LoVo (cell line): ENCODE measurements at places on chromosomes 4 and X.

- peak; percentile 24 for DNase-seq
Observed at GRCh38 chr4:157128395-157128794, 52.4 kb downstream of the GLRB start.

GRCh38 chr4:59971952-59972351 lies 1228.2 kb upstream of the ADGRL3 start:
- DNase-seq: no peak

DNA sequence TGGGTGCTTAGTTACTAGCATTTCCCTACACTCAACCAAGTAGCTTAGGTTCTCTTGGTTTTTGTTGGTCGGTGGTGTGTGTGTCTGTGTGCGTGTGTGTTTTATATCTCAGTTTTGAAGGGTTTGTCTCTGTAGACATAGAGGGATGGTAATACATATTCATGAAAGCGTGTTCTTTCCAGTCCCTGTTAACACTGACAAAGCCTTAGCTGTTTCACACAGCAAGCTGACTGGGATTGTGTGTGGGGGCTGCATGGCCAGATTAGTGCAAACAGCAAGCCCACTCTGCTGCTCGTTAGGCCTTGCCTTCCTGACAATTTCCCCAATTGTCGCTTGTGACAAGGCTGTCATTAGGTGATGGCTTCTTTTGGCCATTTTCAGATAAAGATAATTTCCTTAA lies 43.9 kb downstream of the ALPK1 start:
- DNase-seq: no peak

GRCh38 chr4:152807294-152807829 lies 27.6 kb downstream of the ARFIP1 start:
- DNase-seq: no peak

GRCh38 chr4:175422331-175422730 lies 389.7 kb downstream of the GPM6A start:
- no peak for DNase-seq

DNA sequence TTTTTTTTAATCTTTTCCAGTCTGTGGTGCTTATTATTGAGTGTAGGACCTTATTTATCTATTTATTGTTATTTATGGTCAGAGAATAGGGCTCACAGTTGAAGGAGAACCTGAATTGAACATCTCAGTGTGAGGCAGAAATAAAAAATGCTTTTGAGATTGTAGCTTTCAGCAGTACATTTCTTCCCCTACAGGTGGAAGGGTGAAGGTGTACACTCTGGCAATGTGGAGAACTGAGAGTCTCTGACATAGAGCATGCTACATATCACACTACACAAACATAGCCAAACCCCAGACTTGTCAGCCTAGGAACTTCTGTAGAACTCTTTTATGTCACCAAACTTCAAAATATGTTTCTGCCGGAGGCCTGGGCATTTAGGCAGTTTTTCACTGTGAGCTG lies 140.2 kb downstream of the STIM2 start:
- DNase-seq: no peak

GRCh38 chr4:154492288-154492687 lies 689 bp upstream of the DCHS2 start:
- no peak for DNase-seq

- DNase-seq: no peak
Observed at GRCh38 chrX:96551322-96551872, 133.2 kb upstream of the DIAPH2 start.

DNA sequence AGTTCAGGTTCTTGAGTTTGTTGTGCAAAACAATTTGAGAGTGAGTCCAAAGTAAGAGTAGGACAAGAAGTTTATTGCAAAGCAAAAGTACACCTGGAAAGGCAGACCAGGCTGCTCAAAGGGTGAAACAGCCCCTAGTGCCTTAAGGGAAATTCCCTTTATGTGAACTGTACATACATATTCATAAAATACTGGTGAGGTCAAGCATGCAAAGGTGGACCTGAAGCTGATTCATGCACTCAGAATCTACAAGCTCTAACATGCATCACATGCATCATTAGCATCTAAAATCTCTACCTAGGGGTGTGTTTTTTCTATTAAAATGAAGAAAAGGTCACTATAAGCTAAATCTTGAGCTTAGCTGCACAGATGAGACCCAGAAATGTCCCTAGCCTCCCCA lies 266.9 kb downstream of the SPATA18 start:
- no peak for DNase-seq

- DNase-seq: no peak
Observed at GRCh38 chrX:20756585-20756984, 489.9 kb upstream of the RPS6KA3 start.

DNA sequence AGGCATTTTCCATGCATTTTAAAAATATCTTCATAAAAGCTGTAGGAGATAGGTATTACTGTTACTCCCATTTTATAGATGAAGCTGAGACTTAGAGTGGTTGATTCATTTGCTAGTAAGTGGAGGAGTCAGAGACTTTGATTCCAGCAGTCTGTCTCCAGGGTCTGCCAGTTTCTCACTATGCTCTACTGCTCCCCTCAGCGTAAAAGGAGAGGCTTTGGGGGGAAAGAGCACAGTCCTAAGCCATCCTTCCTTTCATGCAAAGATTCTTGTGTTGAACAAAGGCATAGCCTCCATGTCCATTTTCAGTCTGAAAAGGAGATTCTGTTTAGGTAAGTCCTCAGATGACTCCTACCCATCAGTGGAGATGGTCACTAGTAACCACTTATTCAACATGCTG lies 117.7 kb upstream of the TMEM150C start:
- no peak for DNase-seq

DNA sequence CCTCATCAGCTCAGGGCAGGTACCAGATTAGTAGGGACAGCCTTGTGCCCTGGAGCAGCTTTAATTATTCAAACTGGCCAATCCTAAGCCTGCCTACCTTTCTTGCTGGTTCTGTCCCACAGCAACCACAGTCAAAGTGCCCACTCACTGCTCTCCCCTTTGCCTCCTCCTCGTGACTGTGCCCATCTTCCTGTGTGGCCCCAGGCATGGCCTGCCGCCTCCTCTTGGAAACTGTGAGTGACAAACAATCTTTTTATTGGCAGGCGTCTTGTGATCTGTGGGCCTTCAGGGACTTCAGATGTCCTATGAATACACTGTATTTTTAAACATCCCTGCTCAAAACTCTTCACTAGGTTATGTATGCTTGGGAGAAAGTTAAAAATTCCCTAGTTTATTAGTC lies 22.8 kb upstream of the NSG1 start:
- DNase-seq: no peak

DNA sequence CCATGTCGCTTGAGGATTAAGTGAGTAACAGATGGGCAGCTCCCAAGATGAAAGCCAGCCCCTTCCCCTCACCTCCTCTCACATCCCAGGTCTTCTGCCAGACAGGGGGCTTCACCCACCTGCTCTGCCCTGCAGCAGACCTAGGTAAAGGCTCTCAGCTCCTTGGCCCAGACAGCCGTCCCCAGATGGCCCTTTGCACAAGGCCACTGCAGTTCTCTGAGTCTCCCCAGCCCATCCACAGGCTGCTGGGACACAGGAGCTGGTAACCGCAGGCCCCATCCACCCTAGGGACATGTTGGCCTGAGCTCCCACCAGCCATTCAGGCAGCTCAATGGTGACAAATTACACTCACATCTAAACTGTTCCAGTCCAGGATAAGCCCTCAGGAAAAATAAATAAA lies 15.3 kb downstream of the C4orf50 start:
- DNase-seq: no peak

GRCh38 chrX:40090050-40090804 lies 7.5 kb downstream of the BCOR start:
- no peak for DNase-seq

GRCh38 chr4:111512081-111512783 lies 633.0 kb upstream of the FAM241A start:
- no peak for DNase-seq

DNA sequence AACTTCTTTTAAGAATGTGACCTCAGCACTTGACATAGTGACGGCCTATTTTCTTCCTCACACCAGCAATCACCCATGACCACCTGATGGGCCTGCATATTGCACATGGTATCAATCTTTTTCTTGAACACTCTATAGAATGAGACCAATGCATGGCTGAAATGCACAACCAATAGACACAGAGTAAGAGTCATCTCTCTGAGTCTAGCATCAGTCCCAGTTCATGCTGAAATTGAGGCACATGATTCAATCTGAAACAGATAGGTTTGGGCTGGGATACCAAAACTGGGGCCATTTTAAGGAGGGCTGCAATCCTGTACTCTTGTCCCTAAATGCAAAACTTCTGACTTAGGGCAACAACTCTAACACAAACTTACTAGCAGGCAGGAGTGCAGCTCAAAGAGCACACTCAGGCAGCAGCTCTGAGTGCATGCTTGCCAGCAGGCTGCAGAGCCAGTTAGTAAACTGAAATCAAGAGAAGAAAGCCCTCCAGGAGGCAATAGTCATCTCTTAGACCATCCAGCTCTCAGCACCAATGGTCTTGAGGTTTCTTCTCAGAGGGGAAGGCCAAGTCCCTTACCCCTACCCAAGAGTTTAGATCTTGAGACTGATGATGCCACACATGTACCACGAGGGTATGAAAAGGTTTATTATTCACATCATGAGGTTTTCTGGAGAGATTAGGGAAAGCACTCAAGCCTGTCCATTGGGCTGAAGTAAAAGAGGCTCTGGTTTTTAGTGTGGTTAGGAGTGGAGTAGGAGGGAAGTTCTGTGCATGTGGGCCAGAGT lies 24.7 kb upstream of the GPR101 start:
- no peak for DNase-seq

- DNase-seq: no peak
Observed at GRCh38 chr4:70721747-70722146, at the start of gene RUFY3. RUFY3 (plus strand) TSS chr4:70721964; CDS start chr4:70722574, 610 bp downstream.

GRCh38 chr4:181962321-181962720 lies 280.9 kb upstream of the TENM3 start:
- DNase-seq: no peak

- no peak for DNase-seq
Observed at GRCh38 chrX:41055740-41056139, 29.5 kb upstream of the USP9X start.

GRCh38 chrX:10902001-10902400 lies 209.1 kb upstream of the HCCS start:
- DNase-seq: no peak

- DNase-seq: no peak
Observed at GRCh38 chr4:168484626-168485025, 4.3 kb upstream of the DDX60L start.

DNA sequence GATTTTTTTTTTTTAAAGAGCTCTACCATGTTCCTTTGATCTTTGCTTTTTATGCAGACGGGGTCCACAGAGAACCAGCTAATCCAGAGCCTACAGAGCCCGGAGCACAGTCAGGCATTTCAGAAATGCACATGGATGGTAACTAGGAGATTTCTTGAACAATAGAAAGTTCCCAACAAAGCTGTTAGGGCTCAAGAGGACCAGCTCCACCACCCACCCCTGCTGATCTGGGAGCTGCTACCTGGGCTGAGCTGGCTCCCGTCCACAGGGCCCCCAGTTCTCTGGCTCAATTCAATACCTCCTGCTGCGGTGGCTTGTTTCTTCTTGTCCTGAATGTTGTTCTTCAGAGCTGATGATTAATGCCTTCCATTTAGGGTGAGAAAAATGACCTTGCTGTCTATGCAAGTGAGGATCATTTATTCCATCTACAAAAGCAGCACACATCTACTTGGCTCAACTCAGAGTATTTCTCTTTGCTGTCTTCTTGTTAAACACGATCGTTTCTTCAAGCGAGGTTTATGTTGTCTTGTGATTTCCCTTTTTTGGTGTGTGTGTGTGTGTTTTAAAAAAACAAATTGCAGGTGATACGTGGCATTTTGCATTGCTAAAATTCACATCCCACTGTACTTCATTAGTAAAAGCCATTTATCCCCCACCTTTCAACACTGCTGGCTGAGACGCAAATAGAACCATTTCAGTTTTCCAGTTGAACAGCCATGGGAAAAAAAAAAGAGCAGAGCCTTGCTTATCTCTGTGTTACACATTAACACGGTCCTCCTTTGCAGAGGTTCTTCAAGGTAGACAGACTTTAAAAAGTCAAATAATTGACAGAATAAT lies 31.3 kb downstream of the IGFBP7 start:
- DNase-seq: no peak

DNA sequence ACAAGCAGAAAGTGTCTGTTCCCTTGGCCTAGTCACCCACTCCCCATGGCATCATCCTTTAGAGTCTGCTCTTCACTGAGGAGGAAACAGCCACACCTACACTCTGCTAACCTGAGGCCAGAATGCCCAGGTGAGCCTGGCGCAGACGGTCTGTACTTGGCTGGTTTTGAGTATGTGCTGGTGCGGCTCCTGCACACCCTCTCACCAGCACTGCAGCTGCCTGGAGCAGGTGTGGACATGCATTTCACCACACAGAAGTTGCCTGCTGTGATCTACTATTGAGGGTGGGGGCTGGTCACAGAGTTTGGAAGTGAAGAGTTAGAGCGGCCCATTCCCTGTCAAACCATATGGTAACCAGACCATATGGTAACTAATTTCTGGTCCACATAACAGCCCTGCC lies 39.5 kb downstream of the KANTR start:
- DNase-seq: no peak

- DNase-seq: no peak
Observed at GRCh38 chr4:89509708-89510281, 202.2 kb upstream of the GPRIN3 start.

DNA sequence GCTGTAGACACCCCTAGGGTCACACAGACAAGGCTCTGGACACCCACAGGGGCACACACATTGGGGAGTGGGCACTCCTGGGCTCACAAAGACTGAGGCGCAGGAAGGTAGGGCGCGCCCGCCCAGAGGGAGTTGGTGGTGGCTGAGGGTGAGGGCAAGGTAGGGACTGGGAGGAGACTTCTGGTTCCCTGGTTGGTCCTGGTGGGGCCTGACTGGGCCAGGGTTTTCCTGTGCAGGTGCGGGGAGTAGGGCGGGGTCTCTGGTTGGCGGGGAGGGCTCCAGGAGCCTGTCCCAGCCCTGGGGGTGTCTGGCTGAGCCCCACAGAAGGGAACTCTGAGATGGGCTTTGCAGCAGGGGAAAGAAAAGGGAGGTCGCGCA lies 6.7 kb upstream of the WAS start:
- DNase-seq: no peak
